ENCODE measurements at places on chromosomes 5 and 9.

DNA sequence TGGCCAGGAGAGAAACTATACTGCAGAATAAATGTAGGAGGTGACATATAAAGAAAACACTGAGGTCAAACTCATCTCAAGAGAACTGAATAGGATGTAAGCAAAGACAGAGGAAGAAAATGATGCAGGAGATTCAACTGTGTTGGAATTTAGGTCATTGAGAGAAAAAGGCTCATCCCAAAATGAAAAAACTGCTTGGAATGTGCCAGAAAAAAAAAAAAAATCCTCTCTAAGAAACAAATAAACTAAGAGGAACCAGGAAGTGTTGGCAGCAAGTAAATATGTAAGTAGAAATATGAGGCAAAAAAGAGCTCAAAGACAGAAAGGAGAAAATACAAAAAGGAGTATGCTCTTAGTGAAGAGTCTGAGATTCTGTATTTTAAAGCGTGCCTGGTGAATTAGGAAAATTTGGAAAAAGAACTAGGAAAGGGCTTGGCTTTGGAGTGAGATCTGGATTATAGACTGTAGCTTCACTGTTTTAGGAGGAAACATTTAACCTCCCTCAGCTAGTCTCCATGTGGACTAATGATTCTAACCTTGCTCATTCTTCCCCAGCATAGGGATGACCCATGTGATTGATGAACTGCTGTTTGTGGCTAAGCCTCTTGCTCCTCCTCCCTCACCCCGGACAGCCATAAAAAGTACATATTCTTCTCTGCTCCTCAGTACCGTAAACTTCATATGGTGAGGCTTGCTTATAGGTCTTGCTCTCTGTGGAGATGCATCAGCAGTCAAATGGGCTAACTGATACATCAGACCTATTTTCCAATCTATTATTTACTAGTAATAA, 185.6 kb upstream of the POU5F2 start:
- no peak for DNase-seq
- no peaks in the 10 kb centered on the region for H3K36me3 ChIP-seq
- H3K4me1 ChIP-seq, result no peaks in the 10 kb centered on the region
- H3K27me3 ChIP-seq, result no peaks in the 10 kb centered on the region
- no peak overlapping the region for H3K27ac ChIP-seq

DNA sequence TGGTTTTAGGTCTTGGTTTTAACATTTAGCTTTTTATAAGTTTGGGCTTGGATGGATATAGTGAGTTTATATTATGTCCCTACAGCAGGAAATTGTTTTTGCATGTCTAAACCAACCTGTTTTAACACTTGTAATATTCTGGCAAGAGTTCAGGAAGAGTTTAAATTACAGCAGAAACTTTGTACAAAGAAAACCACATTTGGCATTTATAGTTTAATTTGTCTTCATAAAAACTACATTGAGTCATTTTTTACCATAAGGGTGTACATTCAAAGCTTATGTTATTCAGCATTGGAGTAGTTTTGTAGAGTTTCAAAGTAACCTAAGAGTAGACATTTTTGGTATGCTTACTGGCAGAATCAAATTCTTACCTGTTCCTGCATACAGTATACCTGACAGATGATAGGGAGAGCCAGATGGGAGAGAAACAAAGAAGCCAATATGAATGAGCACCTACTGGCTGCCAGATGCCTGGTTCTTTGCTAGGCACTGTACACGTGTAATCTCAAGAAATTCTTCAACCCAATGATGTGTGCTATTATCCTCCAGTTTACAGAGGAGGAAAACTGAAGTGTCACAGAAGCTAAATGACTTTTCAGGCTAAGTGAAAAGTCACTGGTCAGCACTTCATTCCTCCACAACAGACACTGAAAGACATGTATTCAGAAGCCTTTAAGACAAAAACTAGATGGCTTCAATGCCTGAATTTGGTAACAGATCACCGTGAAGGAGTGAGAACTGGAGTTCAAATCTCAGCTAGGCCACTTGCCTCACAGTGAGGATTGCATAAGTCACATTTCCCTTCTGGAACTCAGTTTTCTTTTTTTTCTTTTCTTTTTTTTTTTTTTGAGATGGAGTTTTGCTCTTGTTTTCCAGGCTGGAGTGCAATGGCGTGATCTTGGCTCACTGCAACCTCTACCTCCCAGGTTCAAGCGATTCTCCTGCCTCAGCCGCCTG, 25.9 kb upstream of the ECM2 start:
- no peaks in the 10 kb centered on the region for H3K27me3 ChIP-seq
- no peak overlapping the region for H3K4me3 ChIP-seq
- no peak overlapping the region for H3K27ac ChIP-seq
- DNase-seq, result no peak

- H3K36me3 ChIP-seq, result no peaks in the 10 kb centered on the region
- H3K27ac ChIP-seq, result no peak overlapping the region
- no peak overlapping the region for H3K4me3 ChIP-seq
- DNase-seq, result no peak
Measured at GRCh38 chr5:19802686-19803085, 185.3 kb downstream of the CDH18 start.

GRCh38 chr9:34546834-34547827, 24.3 kb upstream of the ENHO start:
- no peak overlapping the region for H3K27ac ChIP-seq
- peak; percentile 70 for DNase-seq
- no peaks in the 10 kb centered on the region for H3K36me3 ChIP-seq
- H3K27me3 ChIP-seq, result peaks cover 34% of the 10 kb centered on the region

- H3K36me3 ChIP-seq, result peaks cover 43% of the 10 kb centered on the region
- no peaks in the 10 kb centered on the region for H3K27me3 ChIP-seq
- no peak overlapping the region for H3K4me3 ChIP-seq
- peaks cover 11% of the 10 kb centered on the region for H3K4me1 ChIP-seq
Measured at GRCh38 chr5:39024884-39025283, 49.3 kb downstream of the RICTOR start.

- H3K4me3 ChIP-seq, result peak within 1 kb of the TSS; percentile 41
- peaks cover 5% of the 10 kb centered on the region for H3K36me3 ChIP-seq
- H3K27ac ChIP-seq, result peak within 1 kb of the TSS; percentile 77
- DNase-seq, result peak; percentile 93
- H3K4me1 ChIP-seq, result peaks cover 50% of the 10 kb centered on the region
- H3K27me3 ChIP-seq, result peaks cover 5% of the 10 kb centered on the region
Measured at GRCh38 chr9:137459152-137459600, at the start of gene NSMF. Gene NSMF (minus strand): TSS chr9:137459334. CDS start chr9:137459102, 232 bp downstream.

Data from activated naive CD4-positive, alpha-beta T cell treated with anti-CD3 and anti-CD28 coated beads, Interleukin-2, amount 10 ng/mL, durations not matched to agents 7 days and 5 days (primary cell).